Fibroblast of lung (primary cell): ENCODE measurements at places on chromosomes 6 and 20. TPM values are rescaled to one million over a fixed set of nuclear protein-coding genes. Genes with fewer than 3 reads are reported as not detected.
A peak's percentile ranks its signal among the peaks of the same experiment; 100 is the strongest.

The ZNF311 gene
- 3.5 and 3.6 TPM in 2 replicates for total RNA-seq

- no peaks in the 10 kb centered on the region for H3K36me3 ChIP-seq
- DNase-seq, result no peak
- no peaks in the 10 kb centered on the region for H3K4me1 ChIP-seq
- H3K27me3 ChIP-seq, result no peaks in the 10 kb centered on the region
These were observed 468.9 kb downstream of the PRKN start for GRCh38 chr6:162258647-162259046.

GRCh38 chr6:111792241-111792640, 81.0 kb downstream of the FYN start:
- H3K4me3 ChIP-seq, result no peak overlapping the region
- no peaks in the 10 kb centered on the region for H3K36me3 ChIP-seq
- no peak overlapping the region for H3K27ac ChIP-seq

GRCh38 chr20:2210646-2211552, 84.9 kb upstream of the TGM3 start:
- H3K27me3 ChIP-seq, result peaks cover 7% of the 10 kb centered on the region
- peak; percentile 30 for DNase-seq
- peaks cover 3% of the 10 kb centered on the region for H3K4me1 ChIP-seq
- H3K4me3 ChIP-seq, result no peak overlapping the region

GRCh38 chr20:62980970-62981369, 25.8 kb downstream of the BHLHE23 start:
- no peaks in the 10 kb centered on the region for H3K36me3 ChIP-seq
- DNase-seq, result no peak
- H3K27me3 ChIP-seq, result peaks cover 23% of the 10 kb centered on the region
- H3K4me3 ChIP-seq, result no peak overlapping the region
- H3K27ac ChIP-seq, result no peak overlapping the region
